ENCODE measurements at places on chromosomes 2 and 18.

DNA sequence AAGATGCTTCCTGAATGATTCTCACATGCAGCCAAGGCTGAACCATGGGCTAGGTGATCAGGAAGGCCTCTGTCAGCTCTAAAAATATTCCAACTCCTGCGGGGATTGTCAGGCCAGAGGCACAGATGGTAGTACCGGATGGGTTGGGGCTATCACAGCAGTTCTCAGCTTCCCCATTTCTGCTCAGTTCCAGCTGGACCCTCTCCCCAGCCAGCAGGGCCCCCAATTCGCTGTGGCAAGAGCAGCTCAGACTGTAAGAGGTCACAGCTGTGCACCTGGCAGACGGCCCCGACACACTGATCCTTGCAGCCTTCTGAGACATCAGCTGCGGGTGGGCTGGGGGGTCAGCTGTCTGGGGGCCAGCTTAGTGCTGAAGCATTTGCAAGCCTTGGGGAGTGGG, 43.6 kb upstream of the TCF7L1 start:
- DNase-seq = no peak

GRCh38 chr18:58369616-58370015, 259.3 kb downstream of the ALPK2 start:
- DNase-seq = no peak

DNA sequence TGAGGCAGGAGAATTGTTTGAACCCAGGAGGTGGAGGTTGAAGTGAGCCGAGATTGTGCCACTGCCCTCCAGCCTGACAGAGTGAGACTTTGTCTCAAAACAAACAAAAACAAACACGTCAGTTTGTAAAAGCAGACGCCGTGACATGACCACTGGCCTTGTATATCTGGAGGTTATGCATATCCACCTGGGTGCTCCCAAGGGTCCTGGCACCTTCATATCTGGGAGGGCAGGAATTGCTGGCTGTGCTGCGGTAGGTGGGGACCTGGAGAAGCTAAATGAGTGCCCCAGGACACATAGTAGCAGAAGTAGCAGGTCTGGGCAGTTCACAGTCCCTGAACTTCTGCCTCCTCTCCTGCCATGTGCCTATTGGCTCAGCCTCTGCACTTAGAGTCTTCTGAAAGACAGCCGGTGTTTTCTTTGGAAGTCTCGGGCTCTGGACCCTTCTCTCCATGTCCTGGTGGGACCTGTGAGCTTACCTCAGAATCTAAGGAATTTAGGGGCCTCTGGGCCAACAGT, 30.9 kb upstream of the IL1R2 start:
- no peak for DNase-seq

GRCh38 chr2:189046320-189046719, 72.1 kb downstream of the COL3A1 start:
- DNase-seq = no peak

DNA sequence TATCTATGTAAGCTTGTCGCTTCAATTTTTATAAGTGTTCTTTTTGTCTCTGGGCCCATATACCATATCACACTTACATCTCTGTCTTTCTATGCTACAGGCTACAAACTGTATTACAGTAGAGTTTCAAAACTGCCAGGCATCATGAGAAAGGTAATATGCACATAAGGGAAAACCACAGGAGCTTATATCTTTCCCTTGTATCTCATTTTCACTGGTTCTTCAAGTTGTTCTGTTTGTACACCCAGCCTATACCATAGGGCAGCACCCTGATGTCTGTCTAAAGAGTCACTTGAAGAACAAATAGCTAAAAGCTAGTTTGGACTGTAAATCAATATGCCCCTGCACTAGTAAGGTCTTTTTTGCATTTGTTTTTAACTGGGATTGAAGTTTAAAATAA, 366.7 kb downstream of the FIGN start:
- DNase-seq = no peak

- no peak for DNase-seq
Observed at GRCh38 chr2:102453501-102453900, 19.5 kb upstream of the SLC9A4 start.

GRCh38 chr2:157236404-157236803, 21.1 kb upstream of the GALNT5 start:
- DNase-seq = no peak

- peak; percentile 76 for DNase-seq
Observed at GRCh38 chr18:3526421-3527354, 76.7 kb downstream of the TGIF1 start.

DNA sequence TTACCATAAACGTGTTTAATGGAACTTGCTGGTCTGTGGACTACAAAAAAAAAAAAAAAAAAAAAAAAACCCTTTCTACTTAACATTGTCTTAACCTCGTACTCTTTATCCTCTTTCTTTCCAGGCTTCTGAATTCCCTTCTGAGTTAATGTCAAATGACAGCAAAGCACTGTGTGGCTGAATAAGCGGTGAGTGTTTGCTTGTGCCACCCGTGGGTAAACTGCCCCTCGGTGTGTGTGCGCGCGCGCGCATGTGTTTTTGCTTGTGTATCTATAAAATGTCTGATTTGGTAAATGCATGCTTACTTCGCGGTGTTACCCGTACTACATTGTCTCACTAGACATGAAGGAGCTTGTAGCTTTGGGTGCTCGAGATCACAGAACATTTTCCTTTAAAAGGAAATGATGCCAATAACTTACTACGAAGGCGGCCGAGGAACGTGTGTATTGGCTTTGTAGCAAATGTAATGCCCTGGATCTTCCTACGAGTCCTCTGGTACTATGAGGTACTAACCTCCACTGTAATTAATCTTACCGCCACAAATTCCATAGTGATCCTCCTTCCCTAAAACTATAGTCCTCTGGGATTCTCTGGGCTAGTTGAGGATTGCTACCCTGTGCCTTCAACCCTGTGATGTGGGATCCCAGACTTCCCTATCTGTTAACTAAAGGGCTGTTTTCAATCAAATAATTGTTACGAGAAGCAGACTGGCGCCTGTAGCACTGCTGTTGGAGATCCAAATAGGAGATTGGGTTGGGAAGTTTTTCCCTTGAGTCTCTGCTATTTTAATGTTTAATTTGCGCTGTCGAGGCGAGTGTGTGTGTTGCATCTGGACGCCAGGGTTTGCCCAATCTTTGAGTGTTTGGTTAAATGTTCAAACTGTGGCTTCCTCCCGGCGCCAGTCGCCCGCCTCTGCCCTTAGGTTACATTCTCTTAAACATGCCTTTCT, 1.1 kb downstream of the ID2 start:
- DNase-seq = no peak

DNA sequence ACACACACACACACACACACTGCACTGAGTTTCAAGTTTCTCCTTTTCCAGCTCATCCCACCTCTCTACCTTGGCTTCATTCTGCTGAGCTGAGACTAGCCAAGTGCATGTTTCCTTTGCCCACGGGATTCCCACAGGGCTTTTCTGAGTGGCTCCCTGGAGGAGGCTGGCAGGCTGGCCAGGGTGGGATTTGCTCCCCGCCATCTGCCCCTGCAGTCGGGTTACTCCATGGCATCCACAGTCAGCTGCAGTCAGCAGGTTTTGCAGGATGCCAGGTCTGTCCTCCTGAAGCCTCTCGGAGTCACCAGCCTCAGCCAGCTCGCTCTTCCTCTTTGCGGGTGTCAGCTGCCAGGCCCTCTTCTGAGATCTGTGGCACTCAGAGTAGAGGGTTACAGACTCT, 783.7 kb upstream of the SOX11 start:
- DNase-seq = peak; percentile 37

- no peak for DNase-seq
Observed at GRCh38 chr2:150012986-150013385, 425.4 kb upstream of the MMADHC start.

DNA sequence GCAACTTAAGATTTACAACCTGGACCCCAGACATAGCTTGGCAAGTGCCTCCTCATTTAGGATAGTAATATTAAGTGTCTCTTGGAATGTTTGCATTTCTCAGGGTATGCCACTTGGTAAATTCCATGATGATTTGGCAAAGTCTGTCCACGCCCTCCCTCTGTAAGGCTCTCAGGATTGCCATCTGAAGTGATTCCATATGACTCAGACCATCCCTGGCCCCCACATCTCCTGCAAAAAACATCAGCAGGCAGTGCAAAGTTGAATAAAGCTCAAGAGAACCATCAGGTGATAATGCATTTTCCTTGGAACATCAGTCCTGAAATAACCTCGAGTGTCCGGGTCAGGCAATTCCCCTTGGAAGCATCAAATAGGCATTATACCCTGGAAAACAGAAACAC, 27.1 kb upstream of the PIEZO2 start:
- DNase-seq = no peak

DNA sequence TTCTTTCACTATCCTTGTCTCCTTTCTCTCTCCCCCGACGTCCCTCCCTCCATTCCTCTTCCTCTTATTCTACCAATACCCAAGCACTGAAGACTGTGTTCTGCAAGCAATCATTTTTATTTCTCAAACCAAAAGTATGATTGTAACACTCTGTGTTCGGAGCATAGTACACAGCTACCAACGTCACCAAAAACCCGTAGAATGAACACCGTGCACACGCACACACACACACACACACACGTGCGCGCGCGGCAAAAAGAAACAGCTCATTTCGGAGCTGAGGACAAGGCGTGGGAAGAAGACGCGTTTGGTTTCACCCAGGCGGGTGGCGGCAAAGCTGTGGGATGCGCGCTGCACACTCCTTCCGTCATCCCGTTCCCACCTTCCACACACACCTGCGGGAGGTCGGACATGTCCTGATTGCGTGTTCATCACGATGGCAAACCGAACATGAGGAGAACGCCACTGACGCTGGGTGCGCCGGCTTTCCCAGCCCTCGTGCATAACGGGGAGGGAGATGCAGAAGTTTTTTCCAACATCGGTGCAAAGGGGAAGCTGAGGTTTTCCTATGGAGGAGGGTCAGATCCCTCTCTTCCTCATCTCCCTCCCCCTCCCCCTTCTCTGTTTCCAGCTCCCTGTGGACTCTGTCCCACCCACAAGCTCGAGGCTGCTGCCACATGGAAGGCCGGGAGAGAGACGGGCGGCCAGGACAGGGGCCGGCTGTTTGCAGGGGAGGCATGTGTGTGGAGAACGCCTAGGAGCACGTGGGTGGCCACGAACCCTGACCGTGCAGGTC, 20.4 kb downstream of the MBP start:
- DNase-seq = no peak

DNA sequence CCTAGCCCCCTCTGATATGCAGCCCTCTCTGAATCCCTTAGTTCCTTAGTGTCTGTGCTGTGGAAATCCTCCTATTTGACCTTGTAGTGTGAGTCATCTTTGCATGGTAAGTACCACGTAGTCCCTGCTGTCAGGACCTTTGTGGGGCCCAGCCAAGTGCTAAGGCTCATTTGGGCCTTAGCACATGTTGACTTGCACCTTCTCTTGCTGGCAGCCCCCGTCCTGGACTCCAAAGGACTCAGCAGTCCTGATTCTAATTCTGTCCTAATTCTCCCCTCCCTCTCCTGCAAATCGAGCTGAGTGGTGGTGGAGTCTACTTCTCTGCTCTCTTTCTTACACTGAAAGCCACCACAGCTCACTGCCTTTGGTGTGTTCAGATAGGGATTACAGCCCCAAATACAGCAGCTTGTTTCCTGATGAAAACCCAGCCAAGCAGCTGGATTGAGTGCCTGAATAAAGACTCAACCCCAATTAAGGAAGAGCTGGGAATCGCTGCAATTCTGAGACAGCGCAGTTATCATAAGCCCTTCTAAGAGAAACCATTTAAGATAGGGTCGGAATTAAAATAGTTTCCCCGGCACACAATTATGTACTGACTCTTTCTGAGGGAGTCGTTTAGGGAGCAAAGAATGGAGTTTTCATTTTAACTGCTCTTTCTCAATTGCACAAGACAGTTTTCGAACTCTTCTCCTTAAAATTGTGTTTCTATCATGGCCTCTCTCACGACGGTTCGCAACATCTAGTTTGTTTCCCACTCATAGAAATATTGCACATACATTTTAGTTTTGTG, 215.6 kb upstream of the TNP1 start:
- DNase-seq = no peak

DNA sequence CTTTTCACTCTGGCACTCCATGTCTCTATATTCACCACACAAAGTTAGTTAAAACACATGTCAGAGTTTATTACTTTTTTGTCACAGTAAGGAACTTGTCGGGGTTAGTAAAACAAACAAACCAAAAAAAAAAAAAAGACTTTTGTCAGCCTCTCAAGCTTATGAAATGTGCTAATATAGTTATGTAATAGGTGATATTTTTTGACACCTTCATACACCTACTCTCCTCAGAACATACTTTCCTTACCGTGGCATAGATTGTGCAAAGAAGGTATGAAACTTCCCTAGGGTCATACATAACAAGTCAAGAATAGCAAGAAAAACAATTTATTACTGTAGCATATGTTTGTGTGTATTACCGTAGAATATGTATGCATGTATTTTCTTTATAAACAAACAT, 633.3 kb downstream of the CNTNAP5 start:
- no peak for DNase-seq

DNA sequence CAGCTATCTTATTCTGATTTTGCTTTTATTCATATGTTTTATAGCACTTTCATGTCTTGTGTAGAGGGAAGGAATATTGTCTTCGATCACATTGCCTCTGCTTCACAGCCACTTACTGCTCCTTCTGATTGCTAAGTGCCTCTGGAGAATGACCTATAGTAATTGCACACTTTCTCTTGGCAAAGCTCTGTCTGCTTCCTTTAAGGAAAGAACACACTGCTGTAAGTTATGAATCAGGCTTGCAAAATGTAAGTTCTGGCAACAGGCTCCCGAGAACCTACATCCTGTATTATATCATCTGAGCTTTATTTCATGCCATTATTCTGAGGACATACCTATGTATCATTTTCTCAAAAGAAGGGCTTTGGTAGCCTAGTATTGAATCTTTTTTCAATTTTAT, 170.7 kb downstream of the ZNF804A start:
- DNase-seq = no peak

- DNase-seq = no peak
Observed at GRCh38 chr2:79573895-79574674, 61.2 kb downstream of the CTNNA2 start.

DNA sequence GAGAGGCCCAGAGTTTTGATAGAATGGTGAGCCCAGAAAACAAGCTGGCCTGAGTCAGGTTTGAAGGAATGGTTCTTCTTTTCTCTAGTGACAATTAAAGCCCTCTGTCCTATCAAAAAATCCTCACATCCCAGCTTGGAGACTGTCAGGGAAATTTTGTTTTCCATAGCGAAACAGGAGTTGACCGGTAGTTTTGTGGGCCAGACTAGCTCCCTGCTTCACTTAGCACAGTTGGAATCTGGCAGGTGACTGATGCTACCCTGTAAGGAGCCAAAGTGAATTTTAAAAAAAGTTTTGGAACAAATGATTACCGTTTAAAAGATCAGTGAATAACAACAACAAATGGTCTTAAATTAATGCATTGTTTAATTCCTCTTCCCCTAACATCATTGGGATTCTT, 6.7 kb downstream of the NAB1 start:
- no peak for DNase-seq

GRCh38 chr18:5515011-5515784, 28.6 kb downstream of the EPB41L3 start:
- DNase-seq = peak; percentile 59
